Stimulated activated CD8-positive, alpha-beta memory T cell treated with anti-CD3 and anti-CD28 coated beads, Interleukin-4, amount 100 ng/mL, for 4 hours (primary cell): ENCODE measurements at places on chromosomes 5 and 9.
A peak's percentile ranks its signal among the peaks of the same experiment; 100 is the strongest.

DNA sequence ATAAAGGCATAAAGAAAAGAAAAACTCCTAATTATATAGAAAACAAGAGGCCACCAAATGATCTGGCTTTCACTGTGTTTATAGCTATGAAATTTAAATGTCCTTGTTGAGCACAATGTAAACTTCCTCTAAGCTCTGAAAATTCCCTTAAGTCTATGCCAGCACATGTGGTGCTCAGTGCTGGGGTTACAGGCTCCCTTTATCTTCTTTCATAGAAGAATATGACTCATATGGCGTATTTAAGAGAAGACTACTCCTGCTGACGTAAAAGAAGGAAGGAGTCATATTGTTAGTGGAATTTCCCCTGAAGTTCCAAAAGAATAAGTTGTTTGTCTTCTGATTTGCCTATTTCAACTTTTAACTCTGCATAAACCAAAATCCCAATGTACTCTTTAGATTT, 30.4 kb downstream of the RNF145 start:
- DNase-seq, result no peak

DNA sequence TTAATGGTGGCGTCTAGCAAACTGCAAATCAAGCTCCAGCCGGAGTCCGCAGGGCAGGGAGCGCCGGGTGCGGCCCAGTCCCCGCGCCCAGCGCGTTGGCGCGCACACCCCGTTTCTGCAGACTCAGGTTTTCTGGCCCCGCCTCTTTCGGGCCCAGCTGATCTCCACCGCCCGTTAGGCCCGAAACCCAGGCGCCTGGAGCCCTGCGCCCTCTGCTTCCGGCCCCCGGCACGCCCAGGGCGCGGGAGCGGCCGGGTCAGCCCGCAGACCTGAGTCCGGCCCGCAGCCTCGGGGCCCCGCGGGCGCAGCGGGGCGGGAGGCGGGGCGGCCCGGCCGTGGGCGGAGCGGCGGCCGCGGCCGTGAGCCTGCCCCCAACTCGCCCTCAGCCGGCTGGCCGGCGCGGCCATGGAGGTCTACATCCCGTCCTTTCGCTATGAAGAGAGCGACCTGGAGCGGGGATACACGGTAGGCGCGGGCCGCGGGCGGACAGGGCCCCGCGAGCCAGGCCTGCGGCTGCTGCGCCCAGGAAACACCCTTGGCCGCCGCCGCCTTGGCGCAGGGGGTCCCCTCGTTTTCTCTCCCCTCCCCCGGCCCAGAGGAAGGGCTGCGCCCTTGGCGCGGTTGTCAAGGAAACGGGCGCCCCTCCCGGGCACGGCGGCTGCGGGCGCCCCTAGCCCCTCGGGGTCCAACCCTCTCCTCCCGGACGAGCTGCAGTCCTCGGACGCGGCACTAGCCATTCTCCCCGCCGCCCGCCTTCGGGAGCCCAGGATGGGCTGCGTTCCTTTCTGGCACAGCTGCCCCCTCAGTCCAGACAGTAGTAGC, at the start of gene SNX24:
TSS of gene SNX24 (plus strand) at position 385 of the 822 bp plus-strand sequence. CDS start at position 406, 21 bp downstream.
- no peak for DNase-seq

DNA sequence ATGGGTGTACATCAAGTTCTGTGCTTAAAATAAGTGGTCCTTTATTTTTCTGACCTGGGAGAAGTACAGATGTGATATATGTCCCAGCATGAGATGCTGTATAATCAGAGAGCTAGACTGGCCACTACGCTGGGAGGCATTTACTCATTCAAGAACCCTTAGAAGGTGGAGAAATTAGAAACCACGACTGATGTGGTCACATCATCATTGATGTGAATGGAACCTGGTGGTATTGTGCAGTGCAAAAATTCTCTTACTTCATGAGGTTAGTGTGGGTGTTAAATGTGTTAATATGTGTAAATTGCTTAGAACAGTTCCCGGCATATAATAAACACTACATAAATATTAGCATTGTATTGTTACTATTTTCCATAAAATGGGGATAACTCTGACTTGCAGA, 69.5 kb upstream of the CKMT2 start:
- DNase-seq, result no peak

GRCh38 chr9:6224393-6225154, 9.0 kb downstream of the IL33 start:
- no peak for DNase-seq

DNA sequence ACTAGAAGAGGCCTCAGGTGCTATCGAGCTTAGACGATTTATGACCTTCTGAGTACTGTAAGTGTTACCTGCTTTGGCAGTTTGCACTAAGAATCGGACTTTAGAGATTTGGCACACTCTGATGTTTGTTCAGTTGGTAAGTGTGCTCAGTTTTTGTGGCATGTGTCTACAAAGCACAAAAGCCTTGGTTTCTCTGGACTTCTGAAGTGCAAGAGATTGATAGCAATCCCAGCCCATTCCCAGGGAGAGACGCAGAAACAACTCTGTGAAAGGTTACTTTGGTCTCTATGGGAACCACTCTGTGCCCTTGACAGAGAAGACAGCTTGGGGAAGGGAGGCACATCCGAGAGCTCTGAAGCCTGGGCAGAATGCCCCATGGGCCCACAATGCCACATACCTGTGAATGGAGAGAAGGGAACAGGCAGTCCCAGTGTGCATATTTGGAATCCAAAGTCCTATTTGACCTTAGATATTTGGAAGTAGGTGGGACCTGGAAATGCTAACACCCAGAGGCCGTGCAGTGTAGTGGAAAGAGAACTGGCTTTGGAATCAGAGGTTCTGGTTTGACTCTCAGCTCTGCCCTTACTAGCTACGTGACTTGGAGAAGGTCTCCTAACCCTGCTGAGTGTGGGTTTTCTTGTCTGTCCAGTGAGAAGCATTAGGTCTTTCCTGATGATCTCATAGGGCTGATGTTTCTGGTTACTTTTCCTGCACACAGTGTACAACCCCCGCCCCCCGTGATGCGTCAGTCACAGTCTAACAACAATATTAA, 194.3 kb upstream of the VLDLR start:
- DNase-seq, result no peak

- DNase-seq, result no peak
Measured at GRCh38 chr9:94300470-94301301, 27.8 kb downstream of the NUTM2F start.

- DNase-seq, result no peak
Measured at GRCh38 chr9:2761424-2761823, 44.1 kb downstream of the KCNV2 start.

- DNase-seq, result peak; percentile 10
Measured at GRCh38 chr9:105694848-105695581, 674 bp downstream of the TMEM38B start.

DNA sequence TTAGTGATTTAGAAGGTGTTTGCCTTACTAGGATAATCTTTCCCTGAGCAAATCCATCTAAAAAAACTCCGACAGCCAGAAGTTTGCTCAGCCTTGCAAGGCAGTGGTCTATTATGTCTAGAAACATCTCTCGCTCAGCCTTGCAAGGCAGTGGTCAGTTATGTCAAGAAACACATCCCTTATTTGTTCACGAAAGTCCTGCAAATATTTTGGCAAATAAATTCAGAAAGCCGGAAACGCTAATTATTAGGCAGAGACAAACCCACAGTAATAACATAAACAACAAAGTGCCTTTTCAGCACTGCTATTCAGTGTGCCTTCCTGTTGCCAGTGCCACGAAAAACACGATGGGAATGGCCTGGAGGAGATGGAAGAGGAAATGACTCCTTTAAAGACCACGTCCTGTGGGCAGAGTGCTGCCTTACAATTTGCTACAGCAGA, 184.5 kb downstream of the GNAQ start:
- DNase-seq, result no peak

GRCh38 chr5:81420039-81420667, 26.2 kb upstream of the ACOT12 start:
- no peak for DNase-seq

- no peak for DNase-seq
Measured at GRCh38 chr9:16715404-16715803, 155.1 kb downstream of the BNC2 start.

GRCh38 chr9:72154468-72155285, 5.4 kb downstream of the GDA start:
- no peak for DNase-seq

- no peak for DNase-seq
Measured at GRCh38 chr9:98449871-98450270, 194.4 kb upstream of the TBC1D2 start.

- no peak for DNase-seq
Measured at GRCh38 chr5:45800331-45800730, 104.2 kb upstream of the HCN1 start.

GRCh38 chr5:180170106-180170809, 38.8 kb downstream of the RASGEF1C start:
- no peak for DNase-seq

- no peak for DNase-seq
Measured at GRCh38 chr5:179783128-179783527, 10.7 kb upstream of the LTC4S start.
